ENCODE measurements at places on chromosomes 6 and 20.

DNA sequence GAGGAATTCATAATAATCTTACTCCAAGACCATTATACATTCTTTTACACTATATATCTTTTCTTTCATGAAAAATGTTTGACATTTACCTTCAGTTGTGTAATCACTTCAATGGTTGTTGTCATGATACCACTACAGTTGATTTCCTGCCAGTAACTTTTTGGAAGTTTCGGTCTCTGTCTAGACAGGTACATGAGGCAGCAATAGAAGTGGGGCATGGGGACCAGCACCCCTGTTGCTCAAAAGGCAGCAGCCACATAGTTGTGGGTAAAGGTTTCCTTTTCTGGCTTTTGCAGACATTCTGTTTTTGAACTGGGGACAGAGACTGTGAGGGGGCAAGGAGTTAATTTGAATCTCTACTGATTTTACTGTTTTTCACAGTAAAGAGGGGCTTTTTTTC lies 14.1 kb downstream of the SAMD5 start:
- no peak for DNase-seq

DNA sequence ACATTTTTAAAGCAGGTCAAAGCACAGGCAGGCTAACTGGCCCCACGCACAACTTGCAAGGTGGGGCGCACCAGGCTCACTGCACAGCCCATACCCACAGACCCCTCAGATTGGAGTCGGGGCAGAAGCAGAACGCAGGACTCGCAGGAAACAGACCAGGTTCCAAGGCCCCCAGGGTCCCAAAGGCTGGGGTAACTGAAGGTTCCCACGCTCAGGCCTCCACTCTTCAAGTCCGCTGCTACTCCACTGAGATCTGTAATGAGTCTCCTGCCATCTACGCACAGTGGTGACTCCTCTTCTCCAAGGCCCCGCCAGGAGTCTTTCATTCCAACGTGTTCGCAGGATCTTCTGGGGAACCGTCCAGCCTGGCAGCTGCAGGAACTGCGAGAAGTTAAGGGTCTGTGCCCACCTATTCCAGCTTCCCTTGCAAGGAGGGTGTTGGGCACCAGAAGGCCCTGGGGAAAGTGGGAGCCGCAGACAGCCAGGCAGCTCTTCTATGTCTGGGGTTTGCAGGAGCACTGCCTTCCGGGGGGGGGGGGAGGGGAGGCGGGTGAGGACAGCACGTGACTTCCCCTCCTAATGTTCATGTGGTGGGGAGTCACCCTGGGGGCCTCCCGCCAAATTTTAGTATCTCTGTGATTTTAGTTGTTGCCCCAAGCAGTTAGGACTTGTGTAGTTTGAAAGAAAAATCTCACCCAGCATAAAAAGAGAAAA lies 2.0 kb upstream of the TAF4 start:
- DNase-seq: no peak

DNA sequence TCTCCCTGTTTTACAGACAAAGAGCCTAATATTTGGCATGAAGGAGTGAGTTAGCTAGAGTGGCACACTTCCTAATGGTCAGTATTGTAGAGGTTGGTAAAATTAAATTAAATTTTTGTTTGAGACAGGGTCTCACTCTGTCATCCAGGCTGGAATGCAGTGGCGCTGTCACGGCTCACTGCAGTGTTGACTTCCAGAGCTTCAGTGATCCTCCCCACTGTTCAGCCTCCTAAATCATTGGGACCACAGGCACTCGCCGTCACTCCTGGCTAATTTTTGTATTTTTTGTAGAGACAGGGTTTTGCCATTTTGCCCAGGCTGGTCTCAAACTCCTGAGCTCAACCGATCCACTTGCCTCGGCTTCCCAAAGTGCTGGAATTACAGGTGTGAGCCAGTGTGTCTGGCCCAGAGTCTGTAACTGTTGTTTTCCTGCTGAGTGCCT lies 70.9 kb downstream of the SCAND1 start:
- DNase-seq: no peak

DNA sequence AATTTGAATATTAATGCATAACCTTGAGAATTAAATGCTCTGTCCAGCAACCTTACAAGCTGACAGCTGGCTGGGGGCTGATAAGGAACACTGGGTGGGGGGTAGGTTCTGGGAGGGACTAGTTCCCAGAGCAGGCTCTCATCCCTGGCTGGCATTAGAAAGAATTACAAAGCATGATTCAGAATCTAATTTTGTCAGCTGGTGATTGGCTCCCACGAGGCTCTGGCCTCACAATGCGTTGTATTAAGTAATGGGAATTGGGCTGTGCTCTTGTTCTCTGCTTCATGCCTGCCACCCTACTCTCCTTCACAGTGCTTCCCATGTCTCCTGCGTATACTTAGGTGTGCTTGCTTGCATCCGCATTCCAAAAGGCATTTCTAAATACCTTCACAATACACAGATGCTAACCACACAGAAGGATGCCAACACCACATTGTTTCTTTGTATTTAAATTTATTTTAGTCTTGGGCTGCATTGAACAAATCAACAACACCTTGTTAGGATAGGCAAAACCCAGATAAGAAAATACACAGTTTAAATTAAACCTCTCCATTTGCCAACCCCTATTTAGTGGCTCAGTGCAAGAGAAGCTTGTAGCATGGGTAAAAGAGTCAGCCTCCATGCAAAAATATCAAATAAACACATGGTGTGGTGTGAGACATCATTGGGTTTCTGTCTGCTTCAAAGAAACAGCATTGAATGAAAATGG lies 434.5 kb upstream of the JAG1 start:
- DNase-seq: peak; percentile 78

- no peak for DNase-seq
These were observed 71.2 kb downstream of the PDE7B start for GRCh38 chr6:135922746-135923145.

- DNase-seq: peak; percentile 21
These were observed 15.6 kb downstream of the GABRR2 start for GRCh38 chr6:89299466-89299850.

- DNase-seq: peak; percentile 12
These were observed 21.5 kb upstream of the TAF4 start for GRCh38 chr20:62087227-62087626.

DNA sequence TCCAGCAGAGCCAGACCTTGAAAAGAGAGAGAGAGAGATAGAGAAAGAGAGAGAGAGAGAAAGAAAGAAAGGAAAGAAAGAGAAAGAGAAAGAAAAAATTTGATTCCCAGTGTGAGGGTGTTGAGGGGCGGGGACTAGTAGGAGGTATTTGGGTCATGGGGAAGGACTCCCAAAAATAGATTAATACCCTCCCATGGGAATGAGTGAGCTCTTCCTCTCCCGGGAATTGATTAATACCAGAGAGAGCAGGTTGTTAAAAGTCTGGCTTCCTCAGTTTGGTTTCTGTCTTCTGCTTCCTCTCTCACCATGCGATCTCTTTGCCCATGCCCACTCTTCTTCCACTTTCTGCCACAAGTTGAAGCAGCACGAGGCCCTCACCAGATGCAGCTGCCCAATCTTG lies 28.8 kb upstream of the CFAP206 start:
- DNase-seq: peak; percentile 1

DNA sequence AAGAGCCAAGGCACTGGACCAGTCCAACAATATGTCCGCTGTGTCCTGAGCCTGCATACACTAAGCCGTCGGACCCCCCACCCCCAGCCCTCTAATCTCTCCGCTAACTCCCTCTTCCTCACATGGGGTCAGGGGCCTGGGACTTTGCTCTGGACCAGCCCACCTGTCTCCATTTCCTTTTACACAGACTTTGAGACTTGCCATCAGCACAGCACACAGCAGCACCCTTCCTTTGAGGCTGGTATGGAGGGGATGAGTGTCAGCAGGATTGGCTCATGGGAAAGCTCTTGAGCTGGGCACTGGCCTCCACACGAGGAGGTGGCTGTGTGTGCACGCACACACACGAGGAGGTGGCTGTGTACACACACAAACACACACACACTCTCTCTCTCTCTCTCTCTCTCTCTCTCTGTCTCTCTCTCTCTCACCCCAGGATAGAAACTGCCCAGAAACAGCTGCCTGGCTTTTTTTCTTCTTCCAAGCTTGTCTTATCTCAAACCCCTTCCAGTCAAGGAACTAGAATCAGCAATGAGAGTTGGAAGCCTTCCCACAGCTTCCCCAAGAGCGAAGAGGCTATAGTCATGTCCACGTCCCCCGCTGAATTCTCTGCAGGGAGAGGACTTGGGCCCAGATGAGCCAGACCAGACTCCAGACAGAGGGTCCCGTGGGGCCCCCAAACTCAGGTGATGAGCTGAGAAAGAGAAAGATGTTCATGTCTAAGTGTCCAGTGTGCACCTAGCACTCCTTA lies 18.6 kb downstream of the SLC9A8 start:
- DNase-seq: no peak

GRCh38 chr20:52234302-52235045 lies 42.9 kb upstream of the ZFP64 start:
- DNase-seq: no peak

DNA sequence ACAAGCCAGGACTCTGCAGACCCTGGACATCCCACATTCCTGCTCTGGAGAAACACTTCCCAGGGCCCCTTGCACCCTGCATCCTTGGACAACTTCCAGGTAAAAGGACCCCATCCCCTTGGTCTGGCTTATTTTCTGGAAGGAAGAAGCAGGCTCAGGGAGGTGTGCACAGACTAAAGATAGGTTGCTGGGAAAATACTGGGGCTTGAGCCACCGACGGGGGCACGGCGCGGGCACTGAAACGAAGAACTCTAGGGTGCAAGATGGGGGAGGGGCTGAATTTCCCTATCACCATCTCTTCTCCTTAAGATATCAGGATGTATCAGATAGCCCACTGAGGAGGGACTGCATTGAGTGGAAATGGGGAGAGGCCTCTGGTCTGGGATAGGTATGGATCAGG lies 805 bp downstream of the FRS3 start:
- no peak for DNase-seq

DNA sequence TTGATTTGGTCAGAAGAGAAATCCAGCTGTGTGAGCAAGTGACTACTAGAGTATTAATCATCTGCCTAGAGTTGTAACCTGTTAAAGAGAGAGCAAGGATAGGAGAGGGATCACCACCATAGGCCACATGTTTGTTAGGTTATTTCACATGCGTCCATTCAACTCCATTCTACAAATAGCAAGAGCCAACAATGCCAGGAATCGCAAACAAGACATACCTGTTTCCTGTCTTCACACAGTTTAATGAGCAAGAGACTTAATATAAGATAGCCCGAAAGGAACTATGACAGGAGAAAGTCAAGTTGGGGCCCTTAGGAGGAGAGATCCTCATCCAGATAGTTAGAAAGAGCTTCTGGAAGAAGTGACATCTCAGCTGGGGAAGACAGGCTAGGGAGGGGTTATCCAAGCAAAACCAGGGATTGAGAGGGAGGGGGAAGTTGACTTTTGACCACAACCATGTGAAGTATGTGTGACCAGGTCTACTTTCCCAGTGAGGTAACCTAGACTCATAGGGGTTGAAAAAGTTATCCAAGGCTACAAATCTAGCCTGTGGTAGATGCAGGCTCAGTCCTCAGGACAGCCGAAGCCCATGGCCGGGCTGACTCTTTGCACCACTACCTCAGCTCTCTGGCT lies 147.4 kb downstream of the ALDH8A1 start:
- DNase-seq: no peak

- no peak for DNase-seq
These were observed 212.3 kb upstream of the HEY2 start for GRCh38 chr6:125537090-125537489.

GRCh38 chr6:3701631-3702030 lies 49.9 kb downstream of the PXDC1 start:
- peak; percentile 22 for DNase-seq

- peak; percentile 38 for DNase-seq
These were observed 184.1 kb downstream of the TMEM242 start for GRCh38 chr6:157139054-157139708.

GRCh38 chr20:40008177-40008576 lies 680.9 kb downstream of the MAFB start:
- no peak for DNase-seq

DNA sequence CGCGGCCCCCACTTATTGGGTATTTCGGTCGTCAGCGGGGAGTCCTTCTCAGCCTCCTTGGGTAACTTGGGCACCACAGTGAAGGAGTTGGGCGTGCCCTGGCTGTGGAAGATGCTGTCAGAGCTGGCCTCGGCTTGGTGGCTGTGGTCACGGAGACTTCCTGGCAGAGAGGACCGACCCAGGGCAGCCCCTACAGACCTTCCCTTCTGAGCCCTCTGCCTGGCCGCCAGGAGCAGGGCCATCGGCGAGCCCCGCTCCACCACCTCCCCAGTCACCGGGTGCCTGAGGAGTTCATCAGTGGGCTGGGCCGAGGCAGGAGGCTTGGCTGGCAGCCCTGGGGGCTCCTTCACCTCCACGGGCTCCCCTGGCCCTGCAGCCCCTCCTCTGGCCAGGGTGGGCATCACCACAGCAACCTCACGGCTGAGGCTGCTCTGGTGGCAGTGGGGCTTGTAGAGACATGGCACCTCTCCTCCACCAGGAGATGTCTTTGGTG lies 37.2 kb downstream of the C6orf132 start:
- no peak for DNase-seq

DNA sequence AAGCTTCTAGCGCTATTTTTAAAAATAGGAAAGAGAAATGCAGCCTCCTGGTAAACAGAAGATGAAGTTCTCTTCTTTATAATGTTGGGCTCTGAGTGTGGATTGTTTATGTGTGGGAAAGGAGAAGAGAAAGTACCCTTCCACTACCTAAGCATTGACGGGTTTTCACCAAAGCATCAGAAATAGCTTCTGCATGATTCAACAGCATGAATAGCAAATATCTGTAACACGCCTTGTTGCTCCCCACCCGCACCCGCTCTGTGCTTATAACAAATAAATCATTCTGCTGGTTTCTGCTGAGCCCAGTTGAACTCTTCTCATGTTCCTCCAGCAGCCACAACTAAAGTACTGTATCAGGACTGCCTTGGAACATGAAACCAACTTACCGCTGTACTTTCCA lies 20.7 kb downstream of the TXLNB start:
- DNase-seq: no peak

DNA sequence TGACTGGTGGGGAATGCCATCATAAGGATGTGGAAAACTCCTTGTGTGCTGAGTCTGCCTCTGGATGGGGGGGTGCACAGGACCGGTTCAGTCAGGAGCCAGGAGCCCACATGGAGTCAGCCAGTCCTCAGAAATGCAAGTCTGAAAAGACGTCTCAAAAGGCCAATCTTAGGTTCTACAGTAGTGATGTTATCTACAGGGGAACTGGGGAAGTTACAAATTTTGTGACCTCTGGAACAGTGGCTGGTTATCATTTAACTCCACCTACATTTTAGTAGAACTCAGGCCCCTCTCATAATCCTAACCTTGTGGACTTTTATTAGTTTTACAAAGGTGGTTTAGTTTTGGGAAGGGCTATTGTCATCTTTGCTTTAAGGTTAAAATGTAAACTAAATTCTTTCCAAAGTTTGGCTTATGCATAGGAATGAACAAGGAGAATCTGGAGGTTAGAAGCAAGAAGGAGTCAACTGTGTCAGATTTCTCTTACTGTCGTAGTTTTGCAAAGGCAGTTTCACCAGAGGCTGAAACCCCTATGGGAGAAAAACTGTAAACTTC lies 13.7 kb upstream of the TBC1D22B start:
- DNase-seq: no peak

- no peak for DNase-seq
These were observed 47.1 kb upstream of the SAMHD1 start for GRCh38 chr20:36998652-36999051.

GRCh38 chr6:34095136-34095505 lies 50.8 kb downstream of the GRM4 start:
- no peak for DNase-seq

GRCh38 chr20:41138475-41139226 lies 1.3 kb downstream of the PLCG1 start:
- no peak for DNase-seq
